ENCODE measurements at places on chromosomes 3 and 15. TPM values are rescaled to one million over a fixed set of nuclear protein-coding genes. Genes with fewer than 3 reads are reported as not detected.

GRCh38 chr3:107881509-107881908 lies 209.3 kb downstream of the CD47 start:
- no peak for DNase-seq

- DNase-seq: no peak
These were observed 213.7 kb upstream of the P2RY1 start for GRCh38 chr3:152621006-152621868.

GRCh38 chr3:31952205-31952604 lies 28.9 kb downstream of the OSBPL10 start:
- DNase-seq: no peak

GRCh38 chr3:169363318-169364265 lies 299.9 kb downstream of the MECOM start:
- DNase-seq: no peak

The TYRO3 gene
- polyA plus RNA-seq: 140 TPM

GRCh38 chr3:70530626-70531025 lies 218.2 kb upstream of the MDFIC2 start:
- no peak for DNase-seq

DNA sequence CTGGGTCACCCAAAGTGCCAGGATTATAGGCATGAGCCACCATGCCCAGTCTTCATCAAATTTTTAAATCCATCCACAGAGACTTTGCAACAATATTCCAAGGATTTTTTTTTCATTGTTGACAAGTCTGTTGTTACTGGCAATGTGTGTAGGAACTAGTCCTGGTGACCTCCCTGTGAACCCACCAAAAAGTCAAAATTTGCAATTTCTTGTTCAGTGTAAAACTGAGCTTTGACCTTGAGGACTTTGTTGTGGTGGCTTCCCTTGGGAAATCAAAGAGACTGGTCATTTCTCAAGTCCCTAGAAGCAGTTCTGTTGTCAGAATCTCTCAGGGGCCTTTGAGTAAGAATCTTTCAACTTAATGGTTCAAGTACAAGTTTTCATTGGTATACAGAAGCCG lies 36.9 kb upstream of the COL8A1 start:
- peak; percentile 14 for DNase-seq

- no peak for DNase-seq
These were observed 2.9 kb downstream of the SUSD5 start for GRCh38 chr3:33215739-33216138.

GRCh38 chr3:197680955-197681521 lies 55.7 kb downstream of the RUBCN start:
- no peak for DNase-seq

The PHLDB2 gene
- 94.6 TPM for polyA plus RNA-seq

The PLA2G4F gene
- polyA plus RNA-seq: 20.3 TPM

- DNase-seq: no peak
These were observed 9.1 kb upstream of the ADPRH start for GRCh38 chr3:119570229-119570628.

DNA sequence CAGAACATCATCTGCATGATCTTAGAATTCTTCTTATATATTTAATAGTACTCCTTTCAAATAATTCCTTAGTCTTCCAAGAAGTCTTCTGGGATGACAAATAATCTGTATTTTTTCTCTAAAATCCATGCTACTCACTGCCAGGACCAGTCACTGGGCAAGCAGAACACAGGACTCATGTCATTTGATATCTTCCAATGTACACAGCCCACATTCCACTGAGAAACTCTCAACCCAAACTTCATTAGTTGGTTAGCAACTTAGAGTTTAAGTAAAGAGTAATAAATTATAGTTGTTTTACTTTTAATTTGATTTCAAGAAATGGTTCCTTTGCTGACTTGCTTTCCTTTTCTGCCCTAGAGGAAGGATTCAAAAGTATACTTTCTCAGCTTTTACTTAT lies 317.0 kb downstream of the VGLL3 start:
- peak; percentile 6 for DNase-seq

The NDN gene
- polyA plus RNA-seq: 73.9 TPM

The MRAS gene
- 23.4 TPM for polyA plus RNA-seq

GRCh38 chr3:60402931-60403330 lies 848.3 kb downstream of the FHIT start:
- DNase-seq: no peak

The LPCAT4 gene
- polyA plus RNA-seq: 43.6 TPM

- no peak for DNase-seq
These were observed 175.3 kb downstream of the XXYLT1 start for GRCh38 chr3:195095704-195096036.

- DNase-seq: no peak
These were observed 159.2 kb downstream of the MEGF11 start for GRCh38 chr15:66094331-66094730.

The PTX3 gene
- 2.9 TPM for polyA plus RNA-seq

- DNase-seq: no peak
These were observed 62.1 kb downstream of the NCEH1 start for GRCh38 chr3:172648747-172649146.

DNA sequence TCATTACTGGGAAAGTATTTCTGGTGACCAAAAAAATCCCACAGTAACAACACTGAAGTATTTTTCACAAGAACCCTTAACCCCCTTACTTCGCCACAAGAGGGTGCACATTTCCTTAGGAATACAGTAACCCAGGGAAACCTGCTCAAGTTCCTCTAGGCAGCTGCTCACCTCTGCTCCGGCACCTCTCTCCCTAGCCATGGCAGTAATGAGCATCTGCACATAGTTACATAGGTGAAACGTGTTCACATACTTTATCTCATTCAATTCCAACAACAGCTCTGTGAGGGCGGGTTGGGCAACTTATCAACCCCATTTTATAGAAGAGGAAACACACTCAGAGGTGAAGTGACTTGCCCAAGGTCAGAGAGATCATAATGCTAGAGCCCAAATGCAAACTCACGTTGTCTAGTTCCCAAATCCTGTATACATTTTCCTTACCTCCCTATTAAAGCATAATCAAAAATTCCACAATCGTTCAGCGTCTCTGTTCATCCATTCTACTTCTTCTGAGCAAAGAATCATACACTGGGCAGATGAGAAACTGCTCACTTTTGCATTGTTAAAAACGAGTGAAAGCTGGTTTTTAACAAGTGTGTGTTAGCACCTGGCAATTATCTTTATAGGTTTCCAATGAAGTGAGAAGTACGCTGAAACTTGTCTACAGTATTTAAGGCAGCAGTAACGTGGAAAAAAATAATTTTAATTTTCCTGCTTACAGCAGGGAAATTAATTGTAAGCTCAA lies 90.7 kb downstream of the IGF2BP2 start:
- no peak for DNase-seq

GRCh38 chr15:72236381-72237003 lies 5.5 kb upstream of the PKM start:
- no peak for DNase-seq

The GOLGA8J gene
- 1.3 TPM for polyA plus RNA-seq

All from renal cortex interstitium (tissue), 15 donors.